Common myeloid progenitor, CD34-positive (primary cell): ENCODE measurements at places on chromosomes 7 and 10.

DNA sequence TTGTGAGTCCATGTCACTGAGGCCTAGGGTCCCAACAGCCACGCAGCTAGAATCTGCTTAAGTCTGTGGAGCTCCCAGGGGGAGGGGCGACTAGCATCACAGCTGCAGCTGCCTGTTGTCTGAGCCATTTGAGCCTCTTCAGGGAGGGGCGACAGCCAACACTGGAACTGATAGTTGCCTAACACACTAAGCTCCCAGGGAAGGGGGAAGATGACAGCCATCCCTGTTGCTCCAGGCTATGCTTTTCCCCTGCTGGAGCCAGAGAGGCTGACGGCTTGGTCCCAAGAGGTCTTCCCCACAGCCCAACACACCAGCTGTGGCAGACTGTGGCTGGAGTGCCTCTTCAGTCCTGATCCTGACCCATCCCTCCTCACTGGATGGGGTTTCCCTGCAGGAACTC lies 817.5 kb downstream of the NXPH1 start:
- no peaks in the 10 kb centered on the region for H3K27me3 ChIP-seq
- H3K4me3 ChIP-seq, result no peak overlapping the region
- no peak overlapping the region for H3K27ac ChIP-seq

DNA sequence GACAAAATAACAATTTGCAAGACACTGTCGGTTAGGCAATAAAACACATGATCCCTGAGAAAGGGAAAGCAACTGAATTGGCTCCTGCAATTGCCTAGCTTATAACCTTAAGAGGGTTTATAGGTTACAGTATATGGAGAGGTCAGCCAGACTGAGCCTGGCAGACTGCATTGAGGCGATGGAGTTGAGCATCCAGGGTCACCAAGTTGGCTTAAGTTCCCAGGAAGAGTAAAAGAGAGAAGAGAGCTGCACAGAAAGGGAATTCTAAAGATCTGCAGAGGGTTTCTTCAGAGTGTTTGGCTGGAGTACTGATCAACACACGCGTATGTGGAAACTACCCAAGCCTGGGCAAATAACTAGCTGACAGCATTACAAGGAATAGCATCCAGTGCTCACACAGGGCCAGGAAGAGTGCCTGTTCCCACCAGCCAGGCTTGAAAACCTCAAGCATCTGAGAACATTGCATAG lies 11.2 kb downstream of the ANKMY2 start:
- H3K4me3 ChIP-seq, result no peak overlapping the region
- no peak overlapping the region for H3K27ac ChIP-seq
- H3K27me3 ChIP-seq, result no peaks in the 10 kb centered on the region
- H3K4me1 ChIP-seq, result no peaks in the 10 kb centered on the region
- peaks cover 4% of the 10 kb centered on the region for H3K36me3 ChIP-seq
- DNase-seq, result no peak

- no peaks in the 10 kb centered on the region for H3K36me3 ChIP-seq
- H3K4me3 ChIP-seq, result peak overlapping the region; percentile 79
Measured at GRCh38 chr7:151088856-151089699, 2.8 kb downstream of the AGAP3 start.

DNA sequence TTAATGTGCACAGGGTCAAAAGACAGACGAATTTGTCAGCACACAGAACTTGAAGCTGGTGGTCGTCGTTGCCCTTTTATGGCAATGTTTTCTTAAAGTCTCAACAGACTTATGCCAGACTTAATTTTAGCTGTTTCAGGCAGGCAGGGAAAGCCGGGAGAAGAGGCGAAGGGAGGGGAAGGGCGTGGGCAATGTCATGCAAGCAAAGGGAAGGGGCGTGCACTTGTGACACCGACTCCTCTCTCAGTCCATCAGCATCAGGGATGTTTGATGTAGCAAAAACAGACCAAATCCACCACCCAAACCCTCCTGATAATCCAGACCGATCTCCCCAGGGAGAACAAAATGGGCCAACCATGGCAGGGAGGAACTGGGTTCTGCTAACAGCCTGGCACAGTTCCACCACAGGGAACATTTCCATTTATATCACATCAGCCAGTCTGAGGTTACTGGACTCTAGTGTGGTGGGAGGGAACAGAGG lies 118.1 kb upstream of the RHEB start:
- H3K4me3 ChIP-seq, result no peak overlapping the region
- H3K27me3 ChIP-seq, result no peaks in the 10 kb centered on the region
- DNase-seq, result no peak
- H3K36me3 ChIP-seq, result no peaks in the 10 kb centered on the region
- H3K4me1 ChIP-seq, result peaks cover 1% of the 10 kb centered on the region

DNA sequence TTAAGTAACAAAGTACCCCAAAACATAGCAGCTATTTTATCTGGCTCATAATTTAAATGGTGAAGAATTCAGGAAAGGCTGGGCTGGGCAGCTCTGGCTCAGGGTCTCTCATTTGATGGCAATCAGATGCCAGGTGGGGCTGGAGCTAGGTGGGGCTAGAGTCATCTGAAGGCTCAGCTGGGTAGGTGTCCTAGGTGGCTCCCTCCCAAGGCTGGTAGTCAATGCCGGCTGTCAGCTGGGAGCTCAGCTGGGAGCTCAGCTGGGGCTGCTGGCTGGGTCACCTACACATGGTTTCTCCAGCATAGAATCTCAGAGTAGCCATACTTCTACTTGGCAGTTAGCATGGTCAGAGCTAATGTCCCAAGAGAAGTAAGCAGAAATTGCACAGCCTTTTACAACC lies 34.1 kb downstream of the OSBPL3 start:
- no peak overlapping the region for H3K4me3 ChIP-seq
- DNase-seq, result no peak
- H3K27ac ChIP-seq, result no peak overlapping the region
- peaks cover 6% of the 10 kb centered on the region for H3K4me1 ChIP-seq
- no peaks in the 10 kb centered on the region for H3K27me3 ChIP-seq
- no peaks in the 10 kb centered on the region for H3K36me3 ChIP-seq

DNA sequence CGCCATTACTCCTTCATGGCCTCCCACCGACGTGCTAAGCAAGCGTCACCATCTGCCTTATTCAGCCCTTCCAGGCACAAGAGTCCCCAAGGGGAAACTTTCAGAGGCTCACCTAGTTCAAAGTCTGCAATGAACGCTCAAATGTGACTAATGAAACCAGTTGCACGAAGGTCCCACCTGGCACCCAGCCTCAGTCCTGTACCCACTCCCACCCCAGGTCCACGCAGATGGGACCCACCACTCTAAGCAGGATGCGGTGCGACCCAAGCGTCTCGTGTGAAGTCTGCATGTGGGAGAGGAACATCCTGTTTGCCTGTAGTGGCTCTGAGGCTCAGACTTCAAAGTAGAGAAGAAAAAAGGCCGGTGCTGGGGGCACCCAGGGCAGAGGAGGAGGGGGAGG lies 40.3 kb downstream of the RGS10 start:
- peaks cover 7% of the 10 kb centered on the region for H3K36me3 ChIP-seq
- peaks cover 21% of the 10 kb centered on the region for H3K4me1 ChIP-seq
- no peaks in the 10 kb centered on the region for H3K27me3 ChIP-seq

GRCh38 chr10:31866118-31866670 lies 62.4 kb downstream of the ARHGAP12 start:
- H3K27ac ChIP-seq, result no peak overlapping the region
- no peaks in the 10 kb centered on the region for H3K27me3 ChIP-seq
- no peaks in the 10 kb centered on the region for H3K36me3 ChIP-seq
- peaks cover 3% of the 10 kb centered on the region for H3K4me1 ChIP-seq
- no peak for DNase-seq

- no peak overlapping the region for H3K4me3 ChIP-seq
- H3K27ac ChIP-seq, result no peak overlapping the region
- DNase-seq, result peak; percentile 24
- H3K27me3 ChIP-seq, result no peaks in the 10 kb centered on the region
- H3K36me3 ChIP-seq, result peaks cover 25% of the 10 kb centered on the region
- no peaks in the 10 kb centered on the region for H3K4me1 ChIP-seq
Measured at GRCh38 chr10:3119796-3120459, 52.6 kb downstream of the PFKP start.

DNA sequence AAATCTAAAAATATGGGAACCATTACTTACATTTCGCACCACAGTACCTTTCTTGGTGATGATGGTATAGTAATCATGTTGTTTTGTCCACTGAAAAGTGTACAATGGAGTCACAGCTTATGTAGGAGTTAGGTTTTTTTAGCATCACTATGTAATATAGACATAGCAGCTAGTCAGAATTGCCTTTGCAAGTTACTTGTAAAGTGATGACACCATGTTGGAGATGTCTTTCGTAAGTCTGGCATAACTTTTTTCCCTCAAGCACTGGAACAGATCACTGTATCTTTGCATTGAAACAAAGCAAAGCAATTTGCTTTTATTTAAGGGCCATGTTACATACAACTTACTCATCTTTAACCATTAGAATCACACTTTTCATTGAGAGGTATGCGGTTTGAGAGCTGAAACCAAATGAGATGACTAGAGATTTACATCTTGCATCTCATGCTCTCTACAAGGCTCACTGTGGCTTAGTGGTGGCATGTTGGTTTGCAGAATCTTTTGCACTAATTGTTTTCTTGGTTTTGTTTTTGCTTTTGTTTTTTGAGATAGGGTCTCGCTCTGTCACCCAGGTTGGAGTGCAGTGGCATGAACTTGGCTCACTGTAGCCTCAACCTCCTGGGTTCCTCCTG lies 18.3 kb downstream of the UBN2 start:
- DNase-seq, result no peak
- H3K27ac ChIP-seq, result no peak overlapping the region
- no peaks in the 10 kb centered on the region for H3K27me3 ChIP-seq
- peaks cover 25% of the 10 kb centered on the region for H3K36me3 ChIP-seq

GRCh38 chr7:1285556-1286301 lies 53.1 kb downstream of the UNCX start:
- DNase-seq, result no peak
- H3K4me1 ChIP-seq, result peaks cover 10% of the 10 kb centered on the region
- no peak overlapping the region for H3K4me3 ChIP-seq
- H3K27me3 ChIP-seq, result no peaks in the 10 kb centered on the region
- H3K36me3 ChIP-seq, result no peaks in the 10 kb centered on the region

- no peak overlapping the region for H3K27ac ChIP-seq
- H3K4me3 ChIP-seq, result no peak overlapping the region
- H3K27me3 ChIP-seq, result no peaks in the 10 kb centered on the region
- H3K4me1 ChIP-seq, result no peaks in the 10 kb centered on the region
- no peak for DNase-seq
- H3K36me3 ChIP-seq, result no peaks in the 10 kb centered on the region
Measured at GRCh38 chr10:14299556-14299955, 31.2 kb downstream of the FRMD4A start.

DNA sequence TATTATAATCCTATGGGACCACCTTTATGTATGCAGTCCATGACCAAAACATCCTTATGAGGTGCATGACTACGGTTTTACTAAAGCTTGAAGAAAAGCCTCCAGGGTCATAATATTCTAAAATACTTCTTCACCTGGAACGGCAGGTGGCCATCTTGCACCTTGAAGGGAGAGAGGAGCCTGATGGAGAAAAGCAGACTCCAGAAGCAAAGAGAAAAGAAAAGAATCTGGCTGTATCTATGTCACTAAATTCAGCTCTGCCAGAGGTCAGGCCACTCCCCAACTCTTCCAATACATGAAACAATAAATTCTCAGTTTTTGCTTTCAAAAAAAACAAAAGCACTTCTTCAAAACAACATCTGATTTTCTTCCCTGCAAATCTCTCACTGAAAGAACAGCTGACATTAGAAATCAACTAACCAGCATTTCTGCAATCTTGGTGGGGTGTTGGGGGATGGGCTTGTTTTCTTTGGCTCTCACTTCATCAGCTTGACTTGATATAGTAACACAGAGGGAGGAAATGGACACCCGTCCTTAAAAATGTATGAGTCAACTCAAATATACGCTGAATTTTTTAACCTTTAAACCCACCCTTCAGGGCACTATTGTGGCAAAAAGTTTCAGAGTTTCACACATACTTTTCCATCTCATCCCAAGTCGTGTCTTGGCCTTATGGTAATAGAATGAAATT lies 21.7 kb downstream of the HIBADH start:
- H3K4me1 ChIP-seq, result no peaks in the 10 kb centered on the region
- H3K27ac ChIP-seq, result no peak overlapping the region
- DNase-seq, result no peak

DNA sequence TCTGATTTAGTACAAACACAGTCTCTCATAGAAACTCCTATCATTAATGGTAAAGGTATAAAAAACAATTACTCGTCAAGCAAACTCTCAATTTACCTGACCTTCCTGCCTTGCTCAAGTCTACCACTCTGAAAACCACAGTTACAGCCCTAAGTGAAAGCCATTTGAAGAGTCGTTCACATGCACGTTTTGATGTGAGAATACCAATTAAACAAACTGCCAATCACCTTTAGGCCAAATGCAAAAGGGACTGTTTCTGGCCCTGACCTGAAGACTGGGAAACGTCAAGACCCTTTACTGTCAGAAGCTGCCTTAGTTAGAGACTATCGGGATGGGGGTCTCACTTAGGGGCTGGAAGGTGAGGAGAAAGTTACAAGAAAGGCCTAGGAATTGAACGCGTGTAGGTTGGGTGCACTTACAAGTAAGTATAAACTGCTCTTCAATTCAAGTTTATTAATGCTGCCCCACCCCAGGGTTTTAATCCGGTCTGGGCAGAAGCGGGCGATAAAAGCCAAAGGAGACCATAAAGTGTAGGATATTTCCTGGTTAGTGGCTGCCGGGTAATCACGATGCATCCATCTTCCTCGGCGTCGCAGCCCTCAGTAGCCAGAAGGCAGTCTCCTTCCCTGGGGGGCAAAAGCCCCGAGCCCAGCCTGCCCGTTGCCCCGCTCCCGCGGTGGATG lies 935 bp downstream of the TM9SF3 start:
- no peaks in the 10 kb centered on the region for H3K27me3 ChIP-seq
- H3K4me3 ChIP-seq, result peak overlapping the region; percentile 95
- DNase-seq, result peak; percentile 20

DNA sequence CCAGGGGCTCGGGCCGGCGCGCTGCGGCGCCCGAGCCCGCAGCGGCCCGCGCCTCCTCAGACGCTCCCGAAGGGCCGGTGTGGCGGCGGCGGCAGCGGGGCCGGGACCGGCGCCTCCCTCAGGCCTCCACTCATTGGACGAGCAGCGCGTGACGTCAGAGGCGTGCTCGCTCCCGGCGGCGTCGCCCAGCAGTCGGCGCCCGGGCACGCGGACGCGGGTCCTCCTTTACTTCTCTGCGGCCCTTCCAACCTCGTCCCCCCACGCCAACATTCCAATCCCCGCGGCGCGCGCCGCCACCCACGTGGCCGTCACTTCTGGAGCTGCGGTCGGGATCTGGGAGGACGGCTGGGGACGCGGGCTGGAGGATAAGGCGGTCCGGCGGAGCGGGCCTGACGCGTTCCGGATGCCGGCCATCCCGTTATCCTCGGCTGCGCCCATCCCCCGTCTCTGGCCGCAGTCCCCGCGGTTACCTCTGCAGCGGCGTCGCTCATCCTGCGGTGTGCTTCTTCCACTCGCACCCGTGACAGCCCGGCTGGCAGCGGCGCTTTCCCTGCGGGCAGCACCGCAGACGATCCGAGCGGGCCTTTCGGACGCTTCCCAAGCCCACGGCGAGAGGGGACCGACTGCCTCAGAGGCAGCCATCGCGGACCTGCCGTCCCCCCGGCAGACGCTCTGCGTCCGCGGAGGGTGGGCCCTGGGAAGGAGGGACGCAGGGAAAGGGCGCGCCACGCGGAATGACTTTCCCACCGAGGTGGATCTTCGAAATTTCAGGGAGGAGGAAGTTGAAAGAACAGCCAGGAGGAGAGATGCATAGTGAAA lies at the start of gene PDZD8:
TSS of gene PDZD8 (minus strand) at position 81 of the 819 bp plus-strand sequence. CDS start 213 bp downstream, outside the sequence.
- H3K27me3 ChIP-seq, result no peaks in the 10 kb centered on the region
- peaks cover 6% of the 10 kb centered on the region for H3K36me3 ChIP-seq
- peak within 1 kb of the TSS; percentile 88 for H3K27ac ChIP-seq
- peak within 1 kb of the TSS; percentile 92 for H3K4me3 ChIP-seq
- H3K4me1 ChIP-seq, result peaks cover 44% of the 10 kb centered on the region
- DNase-seq, result peak; percentile 93

GRCh38 chr7:47387506-47387905 lies 194.4 kb downstream of the TNS3 start:
- peaks cover 88% of the 10 kb centered on the region for H3K36me3 ChIP-seq
- no peaks in the 10 kb centered on the region for H3K27me3 ChIP-seq
- no peak overlapping the region for H3K27ac ChIP-seq
- no peaks in the 10 kb centered on the region for H3K4me1 ChIP-seq
- DNase-seq, result no peak
